ELR (cell line): ENCODE measurements at places on chromosomes 3 and 15.

GRCh38 chr3:78868570-78868969 lies 899.2 kb downstream of the ROBO1 start:
- no peak for DNase-seq

GRCh38 chr3:141949399-141949798 lies 73.0 kb downstream of the ATP1B3 start:
- no peak for DNase-seq

DNA sequence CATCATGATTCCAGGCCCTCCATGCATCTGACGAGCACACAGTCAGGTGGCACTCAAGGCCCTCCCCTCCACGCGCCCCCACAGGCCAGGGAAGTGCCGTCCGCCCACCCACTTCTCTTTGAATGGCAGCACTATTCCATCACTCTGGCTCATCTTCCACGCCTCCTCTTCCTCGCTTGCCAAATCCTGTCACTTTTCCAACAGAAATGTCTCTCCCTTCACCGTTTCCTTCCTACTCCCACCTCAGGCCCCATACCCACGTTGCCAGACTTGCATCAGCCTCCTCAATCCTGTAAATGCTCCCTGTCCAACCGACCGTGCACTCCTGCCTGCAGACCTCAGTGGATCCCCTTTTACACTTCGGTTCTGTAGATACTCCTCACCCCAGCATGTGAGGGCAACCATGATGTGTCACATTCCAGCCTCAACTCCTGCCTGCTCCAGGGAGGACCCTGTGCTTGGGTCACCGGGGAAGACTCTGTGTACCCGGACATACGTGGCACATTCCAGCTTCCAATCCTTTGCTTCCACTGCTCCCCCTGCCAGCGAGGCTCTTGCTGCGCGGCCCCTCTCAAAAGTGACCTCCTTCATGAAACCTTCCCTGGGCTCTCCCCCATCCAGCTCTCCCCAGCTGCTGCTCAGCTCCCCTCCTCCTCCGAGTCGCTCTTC lies 29.6 kb downstream of the ADCY5 start:
- no peak for DNase-seq

- no peak for DNase-seq
These were observed 130.4 kb upstream of the SMAD3 start for GRCh38 chr15:66934868-66935520.

DNA sequence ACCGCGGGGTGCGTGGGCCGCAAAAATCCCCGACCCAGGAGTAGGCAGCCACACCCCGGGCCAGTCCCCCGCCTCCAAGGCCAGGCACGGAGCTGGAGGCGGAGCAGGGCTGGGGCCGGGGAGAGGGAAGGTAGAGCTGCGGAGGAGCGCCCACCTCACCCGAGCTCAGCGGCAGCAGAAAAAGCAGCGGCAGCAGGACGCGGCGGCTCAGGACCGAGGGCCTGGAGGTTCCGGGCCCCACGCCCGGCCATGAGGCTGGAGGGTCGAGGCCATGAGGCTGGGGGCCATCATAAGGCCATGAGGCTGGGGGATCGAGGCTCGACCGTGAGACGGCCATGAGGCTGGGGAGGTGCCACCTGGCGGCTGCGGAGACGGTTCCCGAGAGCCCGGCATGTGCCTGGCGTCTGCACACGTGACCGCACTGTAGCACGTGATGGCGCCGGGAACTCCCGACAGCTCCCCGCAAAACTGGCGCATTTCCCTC lies 32.9 kb upstream of the PRSS50 start:
- no peak for DNase-seq

DNA sequence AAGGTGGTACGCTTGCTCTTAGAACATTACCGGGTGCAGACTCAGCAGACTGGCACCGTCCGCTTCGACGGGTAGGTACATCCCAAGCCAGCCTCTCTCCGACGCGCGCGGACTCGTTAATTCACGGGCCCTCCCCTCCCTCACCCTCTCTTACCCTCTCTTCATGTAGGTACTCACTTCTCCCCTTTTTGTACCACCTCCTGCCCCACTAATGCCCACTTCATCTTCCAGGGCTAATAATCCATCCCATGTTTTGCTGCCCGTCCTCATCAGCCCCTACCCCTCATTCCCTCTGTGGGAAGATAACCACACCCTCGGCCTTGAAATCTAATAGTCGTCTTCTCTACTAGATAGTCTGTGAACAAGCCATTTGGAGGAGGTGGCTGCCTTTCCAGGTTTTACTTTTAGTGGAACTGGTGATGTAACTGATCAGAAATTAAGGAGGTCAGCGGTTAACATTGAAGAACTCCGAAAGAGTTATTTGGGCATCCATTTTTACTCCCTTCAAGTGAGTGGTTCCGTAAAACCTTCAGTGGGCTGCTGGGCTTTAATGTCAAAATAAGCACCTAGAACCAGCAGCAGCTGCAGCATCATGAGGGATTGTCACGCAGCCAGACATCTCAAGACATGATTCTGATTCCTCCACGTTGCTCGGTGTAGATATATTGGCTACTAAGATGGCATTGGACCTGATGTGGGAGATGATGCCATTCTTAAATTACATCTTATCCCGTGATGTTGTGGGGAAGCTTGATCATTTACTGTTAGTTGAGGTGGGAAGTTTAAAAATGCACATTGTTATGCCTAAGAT lies 1.3 kb downstream of the FEM1B start:
- DNase-seq: peak; percentile 39

DNA sequence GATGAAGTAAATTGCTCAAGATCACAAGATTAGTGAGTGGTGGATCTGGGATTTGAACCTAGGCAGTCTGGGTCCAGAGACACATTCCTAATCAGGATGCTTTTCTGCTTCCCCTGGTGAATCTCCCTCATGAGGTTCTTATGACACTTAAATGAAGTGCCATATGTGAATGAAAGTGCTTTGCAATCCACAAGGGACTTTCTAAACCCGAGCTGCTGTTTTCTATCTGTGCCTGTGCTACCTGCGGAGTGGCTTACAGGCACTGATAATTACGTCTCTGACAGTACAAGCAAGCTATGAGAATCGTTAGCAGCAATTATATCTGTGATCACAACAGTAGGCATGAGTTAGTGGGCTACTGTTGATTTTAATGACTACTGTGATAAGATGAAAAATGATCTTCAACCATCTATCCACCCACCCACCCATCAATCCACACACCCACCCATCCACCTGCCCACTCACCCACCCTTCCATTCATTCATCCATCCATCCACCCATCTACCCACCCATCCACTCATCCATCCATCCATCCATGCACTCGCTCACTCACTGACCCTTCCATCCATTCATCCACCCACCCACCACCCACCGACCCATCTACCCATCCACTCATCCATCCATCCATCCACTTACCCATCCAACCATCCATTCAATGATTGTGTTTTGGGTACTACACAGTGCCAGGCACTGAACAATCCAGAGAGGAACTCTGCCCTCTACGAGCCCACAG lies 51.8 kb downstream of the ATP2B2 start:
- DNase-seq: no peak

GRCh38 chr3:242602-243355 lies 46.2 kb downstream of the CHL1 start:
- no peak for DNase-seq

DNA sequence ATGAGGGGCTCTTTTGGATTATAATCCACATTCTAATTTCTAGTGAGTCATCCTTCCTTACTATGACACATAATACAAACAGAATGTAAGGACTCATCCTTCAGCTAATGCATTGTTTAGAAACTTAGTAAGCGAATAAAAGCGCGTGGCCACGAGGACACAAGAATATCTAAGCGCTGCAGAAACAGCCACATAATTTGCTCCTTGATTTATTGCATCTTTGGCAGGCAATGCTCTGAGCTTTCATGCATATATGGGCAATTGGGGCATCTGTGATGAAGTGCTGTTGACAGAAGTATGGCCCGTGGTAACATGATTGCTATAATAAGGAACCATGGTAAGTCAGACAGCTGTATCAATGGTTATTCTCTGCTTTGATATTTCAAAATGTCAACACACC lies 191.3 kb upstream of the ZNF385D start:
- DNase-seq: peak; percentile 74

DNA sequence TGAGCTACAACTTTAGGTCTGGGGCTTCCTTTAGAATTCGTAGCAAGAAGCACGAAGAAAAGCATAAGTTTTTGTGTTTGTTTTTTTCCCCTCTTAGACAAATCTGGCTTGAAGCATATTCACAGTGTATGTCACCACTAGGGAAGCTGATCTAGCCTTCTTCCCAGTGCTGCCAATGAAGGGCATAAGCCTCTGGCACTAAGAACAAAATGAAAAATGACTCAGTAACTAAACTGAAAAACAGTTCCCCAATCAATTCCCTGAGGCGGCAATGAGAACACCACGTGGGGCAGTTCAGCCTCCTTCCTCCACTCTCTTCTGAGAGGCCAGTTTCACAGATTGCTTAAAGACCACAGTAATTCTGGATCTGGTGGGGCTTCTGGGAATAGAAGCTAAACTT lies 338.1 kb downstream of the GAP43 start:
- peak; percentile 16 for DNase-seq

DNA sequence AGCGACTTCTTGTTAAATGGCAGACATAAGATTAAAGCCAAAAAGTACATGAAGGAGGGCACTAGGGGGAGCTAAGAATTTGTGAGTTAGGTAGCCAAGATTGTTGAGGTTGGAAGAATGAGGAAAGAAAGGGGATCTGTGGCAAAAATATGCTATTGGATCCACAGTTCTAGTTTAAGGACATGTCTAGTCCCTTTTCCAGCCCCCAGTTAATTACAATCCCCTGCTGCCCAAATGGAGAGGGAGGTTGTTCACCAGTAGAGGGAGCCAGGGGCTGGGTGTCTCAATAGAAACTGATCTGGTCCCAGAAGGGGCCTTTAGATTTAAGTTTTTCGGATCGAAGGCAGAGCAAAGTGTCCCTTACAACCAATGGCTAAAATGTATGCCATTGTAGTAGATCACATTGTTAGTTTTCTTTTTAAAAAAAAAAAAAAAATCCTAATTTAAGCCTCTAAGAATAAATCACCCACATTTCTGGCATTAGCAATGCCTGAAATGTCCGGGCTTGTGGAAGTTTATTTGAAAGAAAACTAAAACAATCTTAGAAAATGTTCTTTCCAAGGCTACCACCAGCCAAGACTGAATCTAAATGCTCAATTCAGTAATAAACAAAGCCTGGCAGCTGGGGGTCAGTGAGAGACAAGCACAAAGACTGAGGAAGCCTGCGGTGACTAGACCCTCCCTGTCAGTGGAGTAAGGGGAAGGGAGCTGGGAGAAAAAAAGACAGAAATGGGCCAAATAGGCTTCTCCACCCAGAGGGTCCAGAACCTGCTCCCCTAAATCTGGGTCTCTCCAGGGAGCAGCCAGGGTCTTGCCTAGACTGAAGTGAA lies 7.1 kb downstream of the COL8A1 start:
- DNase-seq: peak; percentile 57

DNA sequence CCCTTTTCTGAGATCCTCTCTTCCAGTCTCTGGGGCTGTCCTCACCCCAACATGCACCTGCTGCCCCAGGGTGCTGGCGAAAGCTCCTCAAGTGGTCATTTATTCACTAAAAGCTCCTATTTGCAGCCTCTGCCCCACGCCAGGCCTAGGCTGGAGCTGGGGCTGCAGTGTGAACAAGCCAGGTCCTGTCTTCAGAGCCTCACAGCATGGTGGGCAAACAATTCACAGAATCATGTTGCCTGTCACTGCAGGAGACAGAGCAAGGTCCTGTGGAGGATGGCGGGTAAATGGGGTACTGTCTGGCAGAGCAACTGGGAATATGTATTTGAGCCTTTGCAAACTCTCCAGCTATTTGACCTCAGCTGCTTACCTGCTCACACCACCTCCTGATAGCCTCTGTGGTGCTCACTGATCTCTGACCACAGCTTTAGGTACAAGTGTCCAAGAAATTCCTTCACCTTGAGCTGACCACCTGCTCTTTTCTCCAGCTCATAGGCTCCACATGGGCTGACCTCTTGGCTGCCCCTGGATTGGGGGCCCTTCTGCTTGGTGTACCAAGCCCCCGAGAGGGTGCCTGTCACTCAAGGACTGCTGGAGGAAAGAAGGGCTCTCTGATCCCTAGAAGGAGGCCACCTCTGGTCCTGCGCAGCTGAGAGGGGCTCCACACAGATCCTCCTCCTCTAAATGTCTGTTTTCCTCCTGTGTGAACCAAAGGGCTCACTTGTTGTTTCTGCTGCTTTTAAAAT lies 35.6 kb downstream of the AMOTL2 start:
- no peak for DNase-seq

DNA sequence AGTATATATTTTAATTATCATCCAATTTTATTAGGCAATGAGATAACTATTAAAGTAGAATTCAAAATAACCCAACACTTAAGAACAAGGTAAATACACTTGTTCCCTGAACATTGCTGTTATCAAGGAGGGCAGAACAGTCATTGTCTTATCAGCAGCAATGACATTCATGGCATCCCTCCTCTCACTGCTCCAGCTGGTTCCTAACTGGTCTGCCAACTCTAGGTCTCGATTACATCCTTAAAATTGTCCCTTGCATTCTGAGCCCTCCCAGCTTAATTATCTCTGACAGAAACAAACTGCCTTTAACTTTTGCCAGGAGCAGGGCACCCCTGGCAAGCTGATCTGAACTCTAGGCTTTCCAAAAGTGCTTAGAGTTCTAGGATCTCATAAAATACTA lies 14.0 kb upstream of the DYNC1LI1 start:
- no peak for DNase-seq

DNA sequence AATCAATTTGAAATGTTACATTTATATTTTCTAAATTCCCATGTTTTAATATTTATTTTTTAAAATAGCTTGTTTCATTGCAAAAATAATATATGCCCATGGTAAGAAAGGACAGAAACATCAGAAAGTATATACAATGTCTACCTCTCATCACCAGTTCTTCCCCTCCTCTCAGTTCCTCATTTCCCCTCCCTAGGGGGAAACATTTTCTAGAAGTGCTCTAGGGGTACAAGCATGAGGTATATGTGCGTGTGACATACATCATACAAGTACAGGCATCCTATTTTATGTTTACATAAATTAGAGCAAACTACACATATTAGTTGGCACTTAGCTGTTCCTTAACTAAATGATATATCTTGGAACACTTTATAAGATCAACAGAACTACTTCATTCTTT lies 189.3 kb upstream of the VEPH1 start:
- DNase-seq: no peak

- peak; percentile 77 for DNase-seq
These were observed 40.9 kb upstream of the CCDC80 start for GRCh38 chr3:112681822-112682325.

- no peak for DNase-seq
These were observed 553.1 kb upstream of the PPP2R3A start for GRCh38 chr3:135412475-135412874.

- DNase-seq: peak; percentile 21
These were observed 280.4 kb downstream of the CD47 start for GRCh38 chr3:107810171-107811071.

- DNase-seq: no peak
These were observed 11.7 kb downstream of the SH2D7 start for GRCh38 chr15:78104119-78104479.

- DNase-seq: no peak
These were observed 27.1 kb downstream of the HEG1 start for GRCh38 chr3:125028657-125029056.
